Activated T-cell treated with anti-CD3 and anti-CD28 coated beads, Interleukin-2, amount 50 U/mL, for 24 hours (primary cell): ENCODE measurements at places on chromosomes 1 and 21.
A peak's percentile ranks its signal among the peaks of the same experiment; 100 is the strongest.

DNA sequence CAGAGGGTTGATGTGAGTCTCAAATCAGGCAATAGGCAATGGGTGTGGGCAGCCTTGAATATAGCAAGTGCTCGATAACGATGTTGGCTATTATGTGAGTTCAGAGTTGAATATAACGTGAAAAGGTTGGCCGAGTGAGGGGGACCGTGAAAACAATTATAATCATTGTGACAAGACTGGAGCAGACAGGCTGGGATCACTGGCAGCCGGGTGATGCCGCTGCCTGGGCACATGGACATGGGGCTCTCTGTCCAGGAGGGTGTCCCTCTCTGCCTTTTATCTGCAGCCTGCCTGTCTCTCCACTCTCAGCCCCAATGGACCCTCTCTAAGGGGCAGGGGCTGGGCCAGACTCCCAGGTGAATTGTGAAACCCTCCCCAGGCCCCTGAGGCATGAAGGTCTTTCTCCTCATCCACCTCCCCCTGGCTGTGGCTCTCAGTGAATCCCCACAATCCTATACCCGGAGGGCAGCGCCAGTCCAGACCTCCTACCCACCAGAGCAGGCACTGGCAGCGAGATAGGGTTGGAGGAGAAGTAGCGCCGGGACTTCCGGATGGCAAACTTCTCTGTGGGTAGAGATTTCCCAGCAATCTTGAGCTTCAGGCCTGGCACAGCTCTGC, 36.4 kb downstream of the TTC39A start:
- DNase-seq: no peak

DNA sequence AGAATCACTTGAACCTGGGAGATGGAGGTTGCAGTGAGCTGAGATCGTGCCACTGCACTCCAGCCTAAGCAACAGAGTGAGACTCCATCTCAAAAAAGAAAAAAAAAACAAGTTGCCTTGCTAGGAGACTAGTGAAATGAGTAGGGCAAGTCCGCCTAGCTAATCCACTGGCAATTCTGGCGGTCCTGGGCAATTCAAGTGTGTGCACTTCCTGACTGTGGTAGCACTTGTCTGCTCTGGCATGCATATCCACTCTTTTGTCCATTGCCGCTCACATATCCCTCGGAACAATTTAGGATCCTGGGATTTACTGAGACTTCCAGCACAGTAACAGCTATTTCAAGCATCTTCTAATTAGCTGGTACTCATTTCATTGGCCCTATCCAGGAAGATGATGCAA, 426.3 kb upstream of the ADGRL2 start:
- DNase-seq: no peak

- peak; percentile 46 for DNase-seq
These were observed 393 bp downstream of the LYSMD1 start for GRCh38 chr1:151165281-151165737.

- DNase-seq: no peak
These were observed 15.4 kb downstream of the KAZN start for GRCh38 chr1:14613926-14614325.

DNA sequence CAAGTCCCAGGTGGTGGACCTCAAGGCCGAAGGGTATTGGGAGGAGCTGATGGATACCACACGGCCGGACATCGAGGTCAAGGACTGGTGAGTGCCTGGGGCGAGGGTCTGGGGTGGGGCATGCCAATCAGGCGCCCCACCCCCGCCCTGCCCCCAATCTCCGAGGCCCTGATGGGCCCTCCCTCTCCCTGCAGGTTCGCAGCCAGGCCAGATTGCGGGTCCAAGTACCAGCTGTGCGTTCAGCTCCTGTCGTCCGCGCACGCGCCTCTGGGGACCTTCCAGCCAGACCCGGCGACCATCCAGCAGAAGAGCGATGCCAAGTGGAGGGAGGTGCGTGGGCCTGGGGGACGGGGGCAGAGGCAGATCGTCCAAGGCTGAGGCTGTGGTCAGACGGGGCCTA, 3.9 kb downstream of the FBXO44 start:
- DNase-seq: no peak

- DNase-seq: no peak
These were observed 43.6 kb downstream of the NPHP4 start for GRCh38 chr1:5948681-5949005.

- no peak for DNase-seq
These were observed 9.6 kb downstream of the IGSF9 start for GRCh38 chr1:159935719-159936272.

GRCh38 chr1:117174851-117175250, 35.9 kb downstream of the VTCN1 start:
- DNase-seq: no peak

DNA sequence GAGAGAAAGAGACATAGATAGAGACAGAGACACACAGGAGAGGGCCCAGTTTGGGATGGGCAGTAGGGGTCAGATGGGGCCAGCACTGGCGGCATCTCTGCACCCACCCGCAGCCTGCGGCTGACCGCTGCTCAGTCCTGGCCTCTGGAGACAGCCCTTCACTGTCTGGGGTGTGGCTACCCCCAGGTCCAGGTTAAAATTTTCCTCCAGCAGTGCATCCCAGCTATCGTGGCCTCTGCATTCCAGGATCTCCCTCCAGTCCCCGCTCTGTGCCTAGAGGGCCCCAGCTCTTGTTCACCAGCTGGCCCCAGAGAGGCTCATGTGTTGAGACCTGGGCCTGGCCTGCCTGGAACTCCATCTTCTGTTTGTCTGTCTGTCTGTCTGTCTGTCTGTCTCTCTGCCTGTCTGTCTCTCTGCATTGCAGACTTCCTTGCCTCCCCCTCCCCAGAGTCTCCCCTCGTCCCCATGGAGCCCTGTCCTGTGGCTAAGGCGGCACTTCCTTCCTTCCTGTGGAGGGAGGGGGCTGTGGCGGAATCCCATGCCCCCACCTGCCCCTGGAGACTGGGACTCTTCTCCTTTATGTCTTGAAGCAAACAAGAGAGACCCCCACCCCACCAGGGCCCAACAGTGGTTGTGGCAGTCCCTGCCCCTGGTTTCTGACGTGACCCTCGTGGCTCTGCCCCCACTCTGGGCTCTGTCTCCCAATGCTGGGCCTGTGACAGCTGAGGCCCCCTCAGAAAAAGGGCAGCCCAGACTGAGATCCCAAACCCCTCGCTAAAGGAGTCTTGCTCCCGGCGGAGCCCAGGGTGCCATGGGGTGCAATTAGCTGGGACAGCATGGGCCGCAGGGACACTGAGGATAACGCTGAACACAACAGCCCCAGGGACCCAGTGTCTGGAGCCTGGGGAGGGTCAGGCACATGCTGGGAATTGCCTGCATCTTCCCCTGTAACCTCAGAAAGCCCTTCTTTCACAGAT, 241.8 kb downstream of the NPHP4 start:
- no peak for DNase-seq

DNA sequence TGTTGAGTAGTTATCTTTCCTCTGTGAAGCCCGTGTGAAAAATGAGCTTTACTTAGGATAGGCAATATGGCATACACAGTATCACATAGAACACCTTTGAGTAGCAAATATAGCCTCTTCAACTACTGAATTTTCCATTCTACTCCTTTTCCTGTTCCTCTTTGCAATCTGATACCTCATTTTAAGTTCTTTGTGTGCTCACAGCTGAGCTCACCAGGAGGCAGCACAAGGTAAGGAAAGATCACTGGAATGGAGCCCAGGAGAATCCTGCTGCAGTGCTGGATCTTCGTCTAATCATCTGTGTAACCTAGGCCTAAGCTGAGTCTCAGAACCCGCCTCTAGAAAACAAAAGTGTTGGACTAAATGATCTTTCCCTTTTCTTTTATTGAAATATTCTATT, 171.0 kb downstream of the LRRC40 start:
- no peak for DNase-seq

DNA sequence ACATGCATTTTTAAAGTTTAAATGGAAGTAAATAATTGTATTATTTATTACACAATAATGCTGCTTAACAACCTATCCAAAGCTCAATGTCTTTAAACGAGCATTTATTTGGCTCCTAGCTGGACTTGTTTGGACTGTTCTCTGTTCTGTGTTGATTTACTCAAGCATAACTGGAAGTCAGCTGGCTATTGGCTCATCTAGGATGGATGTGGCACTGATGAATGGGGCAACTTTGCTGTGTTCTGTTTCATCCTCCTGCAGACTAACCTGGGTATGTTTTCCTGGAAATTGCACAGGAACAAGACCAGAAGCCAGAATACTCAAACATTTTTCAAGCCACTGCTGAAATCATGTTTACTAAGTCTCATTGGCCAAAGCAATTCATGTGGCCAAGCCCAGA, 70.8 kb upstream of the HSD17B7 start:
- no peak for DNase-seq

GRCh38 chr1:30599721-30600120, 123.7 kb downstream of the MATN1 start:
- DNase-seq: no peak

GRCh38 chr1:82565146-82565545, 764.4 kb downstream of the ADGRL2 start:
- no peak for DNase-seq
